ENCODE measurements at places on chromosomes 7 and 10. TPM values are rescaled to one million over a fixed set of nuclear protein-coding genes. Genes with fewer than 3 reads are reported as not detected.

DNA sequence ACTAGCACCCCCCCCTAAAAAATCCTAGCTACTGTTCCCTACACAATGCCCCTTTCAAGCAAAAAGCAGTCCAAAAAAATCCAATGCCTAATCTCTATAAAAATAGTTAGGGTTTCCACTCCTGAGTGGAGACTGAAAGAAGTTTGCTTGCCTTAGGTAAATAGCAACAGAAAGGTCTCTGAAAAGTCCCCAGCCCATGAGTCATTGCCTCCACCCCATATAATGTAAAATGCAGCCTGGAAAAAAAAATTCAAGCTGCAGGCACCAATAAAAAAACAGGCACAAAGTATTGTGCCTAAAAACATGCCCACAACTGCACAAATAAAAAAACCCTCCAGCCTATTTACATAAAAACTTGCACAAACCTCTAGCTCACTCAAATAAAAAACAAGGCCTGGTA is 47.5 kb downstream of the ZNF680 start:
- peaks cover 74% of the 10 kb centered on the region for H3K36me3 ChIP-seq
- H3K4me1 ChIP-seq = no peaks in the 10 kb centered on the region
- DNase-seq = no peak
- H3K27ac ChIP-seq = no peak overlapping the region

TFAM gene
- total RNA-seq = 77.4 TPM

ADAM22 gene
- total RNA-seq = 12.4 TPM

- DNase-seq = no peak
- no peaks in the 10 kb centered on the region for H3K36me3 ChIP-seq
Observed at GRCh38 chr10:126130271-126130710, 233.9 kb downstream of the FANK1 start.

NPC1L1 gene
- 0.16 TPM for total RNA-seq

DNA sequence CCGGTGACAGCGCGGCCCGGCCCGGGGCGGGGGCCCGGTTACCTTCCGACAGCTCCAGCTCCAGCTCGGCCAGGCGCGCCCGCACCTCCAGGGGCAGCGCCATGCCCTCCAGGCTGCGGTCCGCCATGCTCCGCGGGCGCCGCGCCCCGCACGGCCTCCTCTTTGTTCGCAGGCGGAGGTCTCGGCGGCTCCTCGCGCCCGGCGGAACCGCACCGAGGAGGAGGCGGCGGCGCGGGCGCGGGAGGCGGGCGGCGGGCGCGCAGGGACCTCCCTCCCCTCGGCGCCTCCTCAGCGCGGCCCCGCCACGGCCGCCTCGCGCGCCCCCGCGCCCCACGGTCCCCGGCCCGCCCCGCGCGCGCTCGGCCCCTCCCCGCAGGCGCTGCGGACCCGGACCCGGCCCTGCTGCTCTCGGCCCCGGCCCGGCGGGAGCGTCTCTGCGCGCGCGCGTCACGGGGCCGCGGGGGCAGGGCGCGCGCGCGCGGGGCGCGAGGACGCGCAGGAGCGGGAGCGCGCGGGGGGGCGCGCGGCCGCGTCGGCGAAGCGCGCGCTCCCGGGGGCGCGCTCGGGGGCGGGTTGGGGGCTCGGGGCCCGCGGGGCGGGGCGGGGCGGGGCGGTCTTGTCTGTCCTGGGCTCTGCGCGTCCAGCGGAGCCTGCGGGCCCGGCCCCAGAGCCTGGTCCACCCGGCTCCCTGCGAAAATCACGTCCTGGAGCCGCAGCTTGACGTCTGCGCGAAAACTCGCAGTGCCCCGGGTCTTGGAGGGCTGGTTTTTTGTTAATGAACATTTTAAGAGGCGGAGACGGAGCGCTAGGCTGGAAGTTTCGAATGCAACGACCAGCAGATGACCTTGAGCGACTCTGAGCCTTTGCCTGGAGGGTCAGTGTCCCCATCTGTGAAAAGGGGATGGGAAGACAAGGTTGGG is at the start of gene DIP2C:
Gene DIP2C, minus strand, starts transcription at position 217 of the 920 bp plus-strand sequence. Its CDS starts 90 bp downstream, at position 127.
- peak within 1 kb of the TSS; percentile 73 for H3K4me3 ChIP-seq
- H3K27ac ChIP-seq = no peak within 1 kb of the TSS
- peak; percentile 70 for DNase-seq
- H3K27me3 ChIP-seq = peaks cover 35% of the 10 kb centered on the region
- H3K4me1 ChIP-seq = peaks cover 26% of the 10 kb centered on the region

C7orf33 gene
- total RNA-seq = not detected

DNA sequence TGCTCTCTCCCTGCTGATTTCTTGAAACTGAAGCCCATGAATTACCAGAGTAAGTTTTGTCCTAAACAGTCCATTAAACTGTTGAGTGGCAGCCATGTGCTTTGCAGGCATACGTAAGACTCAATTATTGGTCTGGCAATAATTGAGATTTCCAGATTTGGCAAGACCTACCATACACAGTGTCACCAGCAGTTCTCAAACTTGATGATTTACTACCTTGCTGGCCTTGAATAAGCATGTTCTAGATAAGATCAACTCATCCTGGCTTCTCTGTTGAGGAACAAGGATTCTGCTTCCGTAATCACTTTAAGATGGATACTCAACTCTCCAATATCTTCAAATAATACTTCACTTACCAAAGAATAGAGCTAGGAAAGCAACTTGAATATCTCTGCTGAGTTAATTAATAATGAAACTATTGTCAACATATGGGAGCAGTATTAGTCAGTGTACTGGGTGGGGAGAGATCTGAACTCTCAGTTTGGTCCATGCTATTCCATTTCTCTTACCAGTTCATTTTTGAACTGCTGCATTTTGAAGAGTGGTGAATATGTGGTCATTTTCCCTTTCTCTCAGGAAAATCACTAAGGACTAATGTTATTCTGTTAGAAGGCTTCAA is 181.4 kb downstream of the IPMK start:
- H3K4me3 ChIP-seq = no peak overlapping the region
- peaks cover 13% of the 10 kb centered on the region for H3K4me1 ChIP-seq
- DNase-seq = no peak
- H3K27ac ChIP-seq = no peak overlapping the region
- H3K36me3 ChIP-seq = no peaks in the 10 kb centered on the region

LANCL2 gene
- total RNA-seq = 9.1 TPM

GRCh38 chr10:93083743-93084539 is 10.2 kb downstream of the CYP26A1 start:
- H3K27ac ChIP-seq = no peak overlapping the region
- H3K27me3 ChIP-seq = peaks cover 17% of the 10 kb centered on the region
- no peak for DNase-seq
- no peaks in the 10 kb centered on the region for H3K36me3 ChIP-seq
- peaks cover 37% of the 10 kb centered on the region for H3K4me1 ChIP-seq

Data from WTC11 (cell line).